Memory B cell (primary cell): ENCODE measurements at places on chromosomes 16 and 17.

DNA sequence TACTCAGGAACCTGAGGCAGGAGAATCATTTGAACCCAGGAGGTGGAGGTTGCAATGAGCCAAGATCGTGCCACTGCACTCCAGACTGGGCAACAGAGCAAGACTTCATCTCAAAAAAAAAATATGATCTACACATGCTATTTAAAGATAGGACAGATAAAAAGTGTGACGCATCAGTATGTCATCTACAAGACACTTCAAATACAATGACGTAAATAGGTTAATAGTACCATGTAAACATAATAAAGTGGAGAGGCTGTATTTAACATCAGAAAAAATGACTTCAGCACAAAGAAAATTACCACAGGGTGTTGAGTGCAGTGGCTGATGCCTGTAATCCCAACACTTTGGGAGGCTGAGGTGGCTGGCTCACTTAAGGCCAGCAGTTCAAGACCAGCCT, 20.2 kb downstream of the ZNF778 start:
- no peak for DNase-seq

GRCh38 chr16:15701975-15702970, 52.2 kb downstream of the NDE1 start:
- no peak for DNase-seq

DNA sequence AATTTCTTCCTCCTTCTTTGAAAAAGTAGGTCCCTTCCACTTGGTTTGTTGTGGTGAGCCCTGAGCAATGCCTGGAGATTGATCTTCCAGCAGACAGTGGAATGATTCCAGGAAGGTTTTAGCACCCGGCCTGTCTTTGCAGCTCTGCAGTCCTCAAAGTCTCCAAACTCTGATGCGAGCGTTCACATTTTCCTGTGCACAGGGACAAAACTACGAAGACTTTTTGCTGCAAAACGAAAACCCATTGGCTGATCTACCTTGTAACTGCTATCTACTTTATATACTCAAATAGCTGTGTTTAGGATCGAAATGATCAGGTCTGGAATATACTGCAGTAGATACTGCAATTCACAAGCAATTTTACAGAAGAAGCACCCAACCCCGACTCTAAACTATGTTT, 21.7 kb downstream of the G6PC1 start:
- DNase-seq, result no peak

- no peak for DNase-seq
These were observed 5.5 kb upstream of the PHF12 start for GRCh38 chr17:28956861-28957260.

GRCh38 chr17:75572713-75573539, 14.7 kb upstream of the MYO15B start:
- DNase-seq, result no peak

- no peak for DNase-seq
These were observed 292.8 kb downstream of the SEC14L1 start for GRCh38 chr17:77433385-77434135.

GRCh38 chr16:79381603-79382042, 218.9 kb downstream of the MAF start:
- DNase-seq, result no peak
